ENCODE measurements at places on chromosomes 12 and 14.
A peak's percentile ranks its signal among the peaks of the same experiment; 100 is the strongest.

DNA sequence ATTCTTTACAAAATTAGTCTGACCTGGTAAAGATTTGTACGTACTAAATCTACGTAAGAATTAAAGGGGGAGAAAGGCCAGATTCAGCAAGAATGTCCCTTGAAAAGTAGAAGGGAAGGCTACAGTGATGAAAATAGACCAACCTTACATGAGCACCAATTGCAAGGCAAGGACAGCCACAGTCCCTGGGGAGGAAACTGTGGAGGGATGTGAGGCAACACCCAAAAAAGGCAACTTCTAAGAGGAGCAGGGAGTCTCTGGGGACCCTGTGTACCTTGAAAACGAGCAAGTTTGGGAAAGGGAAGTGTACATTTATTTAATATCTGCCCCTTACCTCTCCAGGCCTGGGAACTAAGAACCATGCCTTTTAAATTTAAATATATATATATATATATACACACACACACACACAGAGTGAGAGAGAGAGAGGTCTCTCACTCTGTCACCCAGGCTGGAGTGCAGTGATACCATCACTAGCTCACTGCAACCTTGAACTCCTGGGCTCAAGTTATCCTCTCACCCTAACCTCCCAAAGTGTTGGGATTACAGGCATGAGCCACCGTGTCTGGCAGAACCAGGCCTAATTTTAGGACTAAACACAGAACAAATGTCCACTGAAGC, 56.4 kb downstream of the TMCC3 start:
- DNase-seq, result no peak

GRCh38 chr14:92884410-92884809, 38.5 kb upstream of the CHGA start:
- DNase-seq, result no peak

DNA sequence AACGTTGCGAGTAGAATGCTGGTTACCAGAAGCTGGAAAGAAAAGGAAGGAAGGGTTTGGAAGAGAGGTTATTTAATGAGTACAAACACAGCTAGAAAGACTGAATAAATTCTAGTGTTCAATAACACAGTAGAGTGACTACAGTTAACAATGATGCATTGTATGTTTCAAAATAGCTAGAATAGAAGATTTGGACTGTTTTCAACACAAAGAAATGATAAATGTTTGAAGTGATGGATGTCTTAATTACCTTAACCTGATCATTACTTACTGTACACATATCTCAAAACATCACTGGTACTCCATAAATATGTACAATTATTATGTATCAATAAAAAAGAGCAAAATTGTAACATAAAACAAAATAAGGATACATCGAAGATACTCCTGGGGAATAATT, 1221.8 kb upstream of the SEL1L start:
- DNase-seq, result no peak

- peak; percentile 71 for DNase-seq
Measured at GRCh38 chr14:61280526-61281185, 482 bp downstream of the TMEM30B start.

All from stimulated activated CD4-positive, alpha-beta T cell treated with anti-CD3 and anti-CD28 coated beads, Interleukin-12 subunit alpha, Interleukin-12 subunit beta, amount 100 ng/mL, for 24 hours (primary cell).